ENCODE measurements at places on chromosomes 11 and 22.
A peak's percentile ranks its signal among the peaks of the same experiment; 100 is the strongest.

DNA sequence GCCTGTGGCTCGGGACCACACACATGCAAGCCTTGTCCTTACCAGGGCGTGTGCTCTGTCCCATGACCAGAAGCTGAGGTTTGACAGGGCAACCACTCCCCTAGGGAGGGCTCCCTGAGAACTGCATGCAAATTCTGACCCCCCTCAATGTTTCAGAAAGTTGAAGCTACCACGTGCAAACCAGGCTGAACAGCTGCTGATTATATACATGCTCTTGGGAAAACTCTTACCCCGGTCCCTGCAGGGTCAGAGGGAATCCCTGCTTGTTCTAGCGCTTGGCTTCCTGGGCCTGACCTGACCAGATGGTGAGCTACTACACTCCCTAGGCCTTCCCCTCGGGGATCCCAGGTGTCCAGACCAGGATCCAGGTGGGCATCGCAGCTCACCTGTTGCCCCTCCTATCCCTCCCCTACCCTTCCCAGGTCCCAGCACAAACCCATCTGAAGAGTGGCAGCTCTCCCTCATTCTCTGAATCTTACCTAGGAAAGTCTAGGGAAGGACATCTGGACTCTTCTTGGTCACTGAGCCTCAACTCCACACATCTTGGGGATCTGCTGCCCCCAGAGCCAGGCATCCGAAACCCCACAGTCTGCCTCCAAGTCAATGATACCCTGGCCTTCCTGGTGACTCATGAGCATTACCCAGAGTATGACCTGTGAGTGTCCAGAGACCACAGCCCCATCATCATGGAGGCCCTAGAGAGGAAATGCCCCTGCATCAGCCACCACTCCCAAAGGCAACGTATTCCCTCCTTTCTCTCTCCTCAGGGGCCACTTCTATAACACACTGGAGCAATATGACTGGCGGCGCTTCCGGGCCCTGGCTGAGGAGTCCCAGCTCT is 61.5 kb downstream of the BTG4 start:
- H3K36me3 ChIP-seq: no peaks in the 10 kb centered on the region
- no peak overlapping the region for H3K27ac ChIP-seq
- no peaks in the 10 kb centered on the region for H3K27me3 ChIP-seq
- H3K4me1 ChIP-seq: no peaks in the 10 kb centered on the region

DNA sequence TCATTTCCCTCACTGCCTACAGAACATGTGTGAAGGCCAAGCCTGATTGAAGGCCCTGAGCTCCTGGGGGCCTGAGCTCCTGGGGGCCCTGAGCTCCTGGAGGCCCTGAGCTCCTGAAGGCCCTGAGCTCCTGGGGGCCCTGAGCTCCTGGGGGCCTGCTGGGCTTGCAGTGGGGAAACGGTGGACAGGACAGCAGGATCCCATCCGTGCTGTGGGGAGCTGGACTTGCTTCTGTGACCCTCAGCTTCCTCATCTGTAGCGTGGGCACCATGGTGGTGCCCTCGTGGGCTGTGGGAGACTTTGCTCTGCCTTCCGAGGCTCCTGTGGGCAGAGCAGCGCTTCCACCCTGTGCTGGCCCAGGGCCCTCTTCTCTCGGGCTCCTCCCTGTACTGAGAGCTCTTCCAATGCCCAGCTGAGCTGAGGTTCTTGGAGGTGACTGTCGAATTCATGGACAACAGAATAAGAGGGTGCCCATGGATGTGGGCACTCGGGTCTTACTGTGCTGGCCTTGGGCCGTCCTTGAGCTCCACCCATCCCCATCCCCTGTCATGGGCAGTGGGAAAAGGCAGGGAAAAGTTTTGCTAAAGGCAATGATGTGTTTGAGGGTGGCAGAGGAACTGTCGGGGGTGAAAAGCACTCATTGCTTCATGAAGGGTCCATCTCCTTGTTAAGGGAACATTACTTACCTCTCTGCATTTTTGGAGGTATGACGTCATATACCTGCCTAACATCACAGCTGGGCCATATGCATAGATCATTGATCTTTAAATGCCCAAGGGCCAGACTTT is 786.7 kb downstream of the TBC1D22A start:
- H3K27me3 ChIP-seq: no peaks in the 10 kb centered on the region
- DNase-seq: no peak
- H3K27ac ChIP-seq: no peak overlapping the region
- H3K4me1 ChIP-seq: no peaks in the 10 kb centered on the region
- no peak overlapping the region for H3K4me3 ChIP-seq

DNA sequence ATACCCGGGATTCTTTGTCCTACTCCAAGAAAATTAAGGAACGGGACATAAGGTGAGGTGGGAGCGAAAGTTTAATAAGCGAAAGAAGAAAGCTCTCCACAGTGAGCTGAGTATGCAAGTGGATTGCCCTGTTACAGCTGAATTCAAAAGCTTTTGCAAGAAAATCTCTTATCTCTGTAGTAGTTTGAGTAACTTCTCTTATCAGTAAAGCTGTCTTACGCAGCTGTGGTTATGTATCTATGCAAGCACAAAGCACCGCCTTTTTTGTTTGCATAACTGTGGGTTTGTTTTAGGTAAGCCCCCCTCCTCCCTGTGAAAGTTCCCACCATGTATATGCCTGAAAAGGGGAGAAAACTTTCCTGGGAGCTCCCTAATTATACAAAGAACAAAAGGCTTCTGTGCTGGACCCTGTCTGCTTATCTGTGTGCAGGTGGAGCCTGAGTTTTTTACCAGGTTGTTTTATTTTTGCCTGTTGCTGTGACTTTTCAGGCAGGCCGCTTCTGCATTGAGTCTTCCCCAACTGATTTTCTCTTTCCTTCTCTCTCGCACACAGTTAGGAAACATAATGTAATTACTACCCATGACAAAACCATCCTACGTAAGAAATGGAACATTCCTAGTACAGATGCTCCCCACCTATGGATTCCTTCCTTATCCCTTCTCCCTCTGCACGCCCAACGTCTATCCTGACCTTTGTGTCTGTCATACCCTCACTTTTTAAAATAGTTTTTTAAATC is 837 bp upstream of the PLAAT5 start:
- H3K27me3 ChIP-seq: no peaks in the 10 kb centered on the region
- peak overlapping the region; percentile 76 for H3K4me3 ChIP-seq
- no peak for DNase-seq
- H3K4me1 ChIP-seq: peaks cover 6% of the 10 kb centered on the region
- H3K36me3 ChIP-seq: no peaks in the 10 kb centered on the region
- H3K27ac ChIP-seq: no peak overlapping the region

DNA sequence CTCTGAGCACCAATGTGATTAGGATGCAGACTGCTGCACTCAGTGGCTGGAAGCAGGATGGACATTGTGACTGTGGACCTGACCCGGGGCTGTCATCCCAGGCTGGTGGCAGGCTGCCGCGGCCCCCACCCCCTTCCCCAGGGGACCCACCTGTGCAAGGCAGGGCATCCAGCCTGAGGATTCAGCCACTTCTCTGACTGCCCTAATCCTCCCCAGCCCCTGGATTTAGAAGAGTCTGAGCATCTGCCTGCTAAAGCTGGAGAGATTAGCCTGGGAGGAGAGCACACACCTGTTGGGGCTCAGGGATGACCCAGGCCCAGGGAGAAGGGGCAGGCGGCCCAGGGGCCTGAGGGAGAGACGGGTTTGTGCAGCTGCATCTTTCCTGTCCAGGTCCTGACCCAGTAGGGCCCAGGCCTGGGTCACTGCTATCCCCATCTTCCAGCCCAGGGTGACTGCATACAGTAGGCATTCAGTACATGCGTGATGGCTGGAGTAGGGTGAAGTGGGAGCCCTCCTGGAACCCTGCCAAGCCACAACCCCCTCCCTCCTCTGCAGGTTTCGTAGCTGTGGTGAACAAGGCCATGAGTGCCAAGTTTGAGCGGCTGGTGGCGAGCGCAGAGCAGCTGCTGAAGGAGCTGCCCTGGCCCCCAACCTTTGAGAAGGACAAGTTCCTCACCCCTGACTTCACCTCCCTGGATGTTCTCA is 12.1 kb downstream of the DPP3 start:
- peaks cover 21% of the 10 kb centered on the region for H3K36me3 ChIP-seq
- H3K4me1 ChIP-seq: no peaks in the 10 kb centered on the region
- DNase-seq: no peak
- H3K27me3 ChIP-seq: no peaks in the 10 kb centered on the region
- no peak overlapping the region for H3K4me3 ChIP-seq
- no peak overlapping the region for H3K27ac ChIP-seq

DNA sequence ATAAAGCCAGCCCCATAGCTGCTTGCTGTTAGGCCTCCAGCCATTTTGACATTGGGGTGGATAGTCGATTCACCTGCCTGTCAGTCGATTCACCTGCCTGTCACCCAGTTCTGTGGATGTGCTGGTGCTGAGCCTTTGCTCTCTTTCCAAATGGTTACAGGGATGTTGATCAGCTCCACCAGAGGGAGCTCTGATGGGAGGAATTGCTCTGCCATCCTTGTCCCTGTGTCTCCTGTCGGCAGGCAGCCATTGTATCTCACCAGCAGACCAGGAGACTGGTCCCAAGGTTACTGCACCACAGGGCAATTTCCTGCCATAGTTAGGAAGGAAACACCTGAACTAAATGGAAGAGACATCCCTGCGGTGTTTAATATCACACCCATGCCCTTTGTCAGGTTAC is 6.1 kb downstream of the MPEG1 start:
- no peak for DNase-seq
- no peak overlapping the region for H3K27ac ChIP-seq
- no peaks in the 10 kb centered on the region for H3K36me3 ChIP-seq
- H3K4me1 ChIP-seq: peaks cover 4% of the 10 kb centered on the region
- no peaks in the 10 kb centered on the region for H3K27me3 ChIP-seq

DNA sequence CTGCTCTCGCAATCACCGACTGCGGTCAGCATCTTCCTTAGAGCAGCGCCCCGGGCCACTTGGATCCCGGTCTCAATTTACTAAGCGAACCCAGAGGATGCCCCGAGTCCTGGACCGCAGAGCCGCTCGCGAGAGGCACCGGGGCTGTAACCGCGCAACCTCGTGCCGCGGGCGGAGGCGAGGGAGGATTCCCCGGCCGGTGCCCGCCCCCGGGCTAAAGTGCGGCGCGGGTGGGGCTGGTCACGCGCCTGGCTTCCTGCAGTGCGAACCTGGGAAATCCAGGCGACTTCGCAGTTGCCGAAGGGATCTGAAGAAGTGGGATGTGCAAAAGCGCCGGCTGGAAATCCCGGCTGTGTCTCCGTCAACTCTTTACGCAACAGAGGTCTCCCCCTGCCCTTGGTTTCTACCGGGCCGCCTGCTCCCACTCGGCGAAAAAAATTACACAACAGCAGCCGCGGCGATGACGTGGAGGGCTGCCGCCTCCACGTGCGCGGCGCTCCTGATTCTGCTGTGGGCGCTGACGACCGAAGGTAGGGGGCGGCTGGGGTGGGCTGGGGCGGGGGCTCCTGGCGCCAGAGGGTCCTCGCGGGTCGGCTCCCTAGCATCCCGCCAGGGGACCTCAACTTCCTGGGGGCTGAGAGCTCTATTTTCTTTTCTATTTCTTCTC is at the start of gene NCR3LG1:
NCR3LG1 (plus strand) TSS at position 291 of the 667 bp plus-strand sequence; CDS start at position 461, 170 bp downstream.
- no peaks in the 10 kb centered on the region for H3K36me3 ChIP-seq
- DNase-seq: peak; percentile 11
- peak within 1 kb of the TSS; percentile 61 for H3K27ac ChIP-seq
- peak within 1 kb of the TSS; percentile 83 for H3K4me3 ChIP-seq

- DNase-seq: no peak
- no peak overlapping the region for H3K27ac ChIP-seq
- no peaks in the 10 kb centered on the region for H3K27me3 ChIP-seq
- H3K4me1 ChIP-seq: no peaks in the 10 kb centered on the region
- peaks cover 30% of the 10 kb centered on the region for H3K36me3 ChIP-seq
Observed at GRCh38 chr11:18563090-18563730, 25.3 kb downstream of the UEVLD start.

DNA sequence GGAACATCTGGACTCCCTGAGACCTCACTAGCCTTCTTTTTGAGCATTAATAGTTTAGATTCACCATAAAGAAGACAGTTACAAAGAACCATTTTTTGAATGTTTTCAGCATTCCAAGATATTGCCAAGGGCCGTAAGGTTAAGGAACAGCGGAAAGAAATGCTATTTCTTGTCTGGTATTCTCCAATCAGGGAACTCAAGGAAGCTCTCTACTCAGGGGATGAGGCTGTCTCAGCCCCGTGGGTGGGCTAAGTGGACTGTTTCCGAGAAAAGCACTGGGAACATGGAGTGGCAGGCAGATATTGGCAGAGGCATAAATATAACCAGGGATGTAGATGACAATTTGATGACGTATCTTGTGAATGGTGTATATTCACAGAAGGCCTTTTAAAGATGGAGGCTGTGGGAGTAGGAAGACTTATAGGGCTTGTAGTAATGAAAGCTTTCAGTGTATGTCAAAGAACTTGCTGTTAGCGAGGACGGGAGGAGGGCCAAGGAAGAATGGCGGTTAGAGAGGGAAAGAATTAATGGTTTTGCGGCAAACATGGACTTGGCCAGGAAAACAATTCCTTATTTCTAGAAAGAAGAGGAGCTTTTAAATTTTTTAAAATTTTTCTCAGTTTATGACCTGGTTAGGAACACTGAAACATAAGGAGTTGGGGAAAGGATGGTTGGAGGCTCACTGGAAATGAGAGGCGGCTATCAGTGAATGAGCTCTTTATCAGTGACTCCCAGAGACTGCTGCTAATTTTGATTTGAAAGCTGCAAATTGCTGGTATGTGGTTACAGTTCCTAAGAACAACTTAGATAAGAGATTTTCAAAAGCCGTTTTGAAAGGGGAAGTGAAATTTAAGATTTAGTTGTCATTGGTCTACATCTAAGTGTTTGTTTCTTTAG is 64.6 kb downstream of the ST3GAL4 start:
- H3K4me3 ChIP-seq: no peak overlapping the region
- no peaks in the 10 kb centered on the region for H3K27me3 ChIP-seq
- H3K4me1 ChIP-seq: peaks cover 18% of the 10 kb centered on the region
- no peaks in the 10 kb centered on the region for H3K36me3 ChIP-seq
- no peak overlapping the region for H3K27ac ChIP-seq

DNA sequence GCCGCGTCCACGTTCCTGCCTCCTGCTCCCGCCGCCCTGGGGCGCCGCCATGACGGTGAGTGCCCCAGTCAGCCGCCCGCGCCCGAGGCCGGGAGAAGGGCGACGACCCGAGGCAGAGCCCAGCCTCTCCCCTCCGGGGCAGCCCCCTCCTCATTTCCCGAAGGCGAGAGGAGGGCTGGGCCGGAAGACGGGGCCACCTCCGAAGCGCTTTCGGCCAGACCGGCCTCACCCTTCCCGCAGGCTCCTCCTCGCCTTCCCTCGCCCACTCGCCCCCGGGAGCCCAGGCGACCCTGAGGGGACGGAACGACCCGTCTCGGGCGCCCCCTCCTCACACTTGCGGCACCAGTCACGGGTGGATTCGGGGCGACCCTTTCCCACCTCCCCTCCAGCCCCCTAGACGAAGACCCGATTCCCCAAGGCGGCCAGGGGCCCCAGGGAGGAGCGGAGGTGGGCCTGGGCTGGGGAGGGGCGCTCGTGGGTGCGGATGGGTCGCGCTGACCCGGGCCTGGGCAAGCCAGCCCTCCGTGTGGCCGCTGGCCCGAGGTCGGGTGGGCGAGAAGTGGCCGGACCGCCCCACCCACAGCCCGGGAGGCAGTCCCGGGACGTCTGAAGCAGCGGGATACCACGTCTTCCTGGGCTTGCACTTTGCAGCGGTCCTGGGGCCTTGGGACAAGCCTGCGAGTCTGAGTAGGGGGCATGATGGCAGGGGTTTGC is 49.7 kb downstream of the TRIOBP start:
- DNase-seq: no peak
- peak overlapping the region; percentile 95 for H3K4me3 ChIP-seq
- peaks cover 54% of the 10 kb centered on the region for H3K4me1 ChIP-seq
- H3K27me3 ChIP-seq: no peaks in the 10 kb centered on the region
- peak overlapping the region; percentile 68 for H3K27ac ChIP-seq

All from thoracic aorta (tissue), 2 donors.